GM13976 (cell line): ENCODE measurements at places on chromosomes 12 and 14.
A peak's percentile ranks its signal among the peaks of the same experiment; 100 is the strongest.

GRCh38 chr12:24950231-24950834 is 1.4 kb upstream of the BCAT1 start:
- DNase-seq, result peak; percentile 55

DNA sequence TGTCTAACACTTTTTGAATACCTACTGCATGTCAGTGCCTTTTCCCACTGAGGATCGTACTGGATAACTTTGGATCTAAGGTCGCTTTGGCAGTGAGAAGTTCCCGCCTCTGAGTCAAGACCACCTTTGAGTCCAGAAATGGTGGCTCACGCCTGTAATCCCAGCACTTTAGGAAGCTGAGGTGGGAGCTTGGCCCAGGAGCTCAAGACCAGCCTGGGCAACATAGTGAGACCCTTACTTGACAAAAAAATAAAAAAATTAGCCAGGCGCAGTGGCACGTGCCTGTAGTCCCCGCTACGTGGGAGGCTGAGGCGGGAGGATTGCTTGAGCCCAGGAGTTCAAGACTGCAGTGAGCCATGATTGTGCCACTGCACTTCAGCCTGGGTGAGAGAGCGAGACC is 61.1 kb downstream of the CHST11 start:
- no peak for DNase-seq

GRCh38 chr12:32309811-32310736 is 89.3 kb upstream of the FGD4 start:
- no peak for DNase-seq

- DNase-seq, result no peak
These were observed 98.9 kb downstream of the CMKLR1 start for GRCh38 chr12:108240027-108240785.

DNA sequence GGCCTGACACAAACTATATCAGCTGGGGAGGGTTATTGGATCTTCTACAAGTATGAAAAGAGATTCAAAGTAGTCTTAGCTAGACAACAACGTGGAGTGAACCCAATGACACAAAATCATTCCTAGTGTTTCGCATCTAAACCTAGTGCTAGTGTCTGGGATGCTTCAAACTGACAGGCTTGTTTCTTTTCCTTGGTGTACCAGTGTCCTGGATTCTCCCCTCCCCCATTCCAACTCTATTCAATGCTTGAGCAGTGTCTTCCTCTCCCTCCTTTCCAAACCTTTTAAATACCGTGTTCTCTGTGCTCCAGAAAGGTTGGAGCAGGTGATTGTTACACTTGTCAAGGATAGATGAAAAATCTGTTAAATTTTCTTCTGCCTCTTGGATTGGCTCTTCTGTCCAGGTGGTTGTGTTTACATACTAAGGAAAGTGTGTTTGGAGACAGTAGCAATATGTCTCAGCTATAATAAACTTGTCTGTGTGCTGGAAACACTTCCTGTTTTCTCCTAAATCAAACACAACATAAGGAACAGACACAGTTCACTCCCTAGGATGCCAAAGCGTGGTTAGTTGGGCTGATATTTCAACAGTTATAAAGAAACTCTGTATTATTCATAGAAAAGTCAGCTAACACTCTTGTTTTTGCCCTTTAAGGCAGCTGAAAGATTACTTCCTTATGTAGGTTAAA is 14.4 kb upstream of the GUCY2C start:
- DNase-seq, result no peak

- peak; percentile 83 for DNase-seq
These were observed at the start of gene RASSF8 for GRCh38 chr12:25958428-25959070. RASSF8 (plus strand) TSS chr12:25958682; CDS start chr12:26055344, 96,662 bp downstream.

- DNase-seq, result peak; percentile 15
These were observed 94.6 kb upstream of the MUCL1 start for GRCh38 chr12:54759751-54760150.

GRCh38 chr14:29663281-29663801 is 264.3 kb downstream of the PRKD1 start:
- no peak for DNase-seq

- no peak for DNase-seq
These were observed 201.3 kb upstream of the FOXN3 start for GRCh38 chr14:89618330-89618708.

- peak; percentile 88 for DNase-seq
These were observed 1.1 kb upstream of the CYP46A1 start for GRCh38 chr14:99682809-99683618.

- no peak for DNase-seq
These were observed 1918.0 kb upstream of the FLRT2 start for GRCh38 chr14:83611906-83612390.

DNA sequence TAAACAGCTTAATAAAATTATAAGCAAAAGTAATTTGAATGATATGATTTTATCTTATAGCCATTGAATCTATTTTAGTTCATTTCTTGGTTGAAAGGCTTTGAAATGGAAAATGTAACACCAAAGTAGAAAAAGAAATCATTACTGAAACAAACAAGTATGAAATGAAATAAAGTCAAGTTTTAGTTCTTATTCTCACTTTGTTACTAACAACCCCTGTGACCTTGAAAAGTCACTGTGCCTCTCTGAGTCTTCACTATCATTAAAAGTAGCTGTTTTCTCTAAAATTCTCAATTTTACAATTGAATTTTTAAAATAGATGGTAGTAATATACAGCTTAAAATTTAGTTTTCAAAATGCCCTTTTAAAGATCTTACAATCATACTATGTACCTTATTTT is 32.4 kb upstream of the SLC17A8 start:
- DNase-seq, result no peak

- no peak for DNase-seq
These were observed 23.7 kb downstream of the DEPDC4 start for GRCh38 chr12:100243137-100243536.

DNA sequence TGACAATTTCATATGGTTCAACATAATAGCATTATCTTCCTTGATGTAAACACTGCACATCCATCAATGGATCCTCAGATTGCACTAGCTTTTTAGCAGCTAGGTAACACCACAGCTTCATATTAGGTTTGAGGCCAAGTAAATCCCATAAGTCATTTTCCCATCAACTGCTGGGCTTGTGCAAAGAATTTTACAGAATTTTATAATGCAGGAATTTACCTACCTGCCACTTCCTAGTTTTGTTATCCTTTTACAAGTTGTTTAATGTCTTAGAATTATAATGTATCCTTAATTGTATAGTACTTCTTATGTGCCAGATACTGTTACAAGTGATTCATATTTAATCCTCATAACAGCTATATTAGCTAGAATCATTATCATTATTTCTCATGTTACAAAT is 36.4 kb downstream of the CPNE8 start:
- DNase-seq, result no peak

- no peak for DNase-seq
These were observed 672.9 kb downstream of the BCL11B start for GRCh38 chr14:98599082-98599481.

- no peak for DNase-seq
These were observed 994.7 kb downstream of the VRK1 start for GRCh38 chr14:97791906-97792305.

DNA sequence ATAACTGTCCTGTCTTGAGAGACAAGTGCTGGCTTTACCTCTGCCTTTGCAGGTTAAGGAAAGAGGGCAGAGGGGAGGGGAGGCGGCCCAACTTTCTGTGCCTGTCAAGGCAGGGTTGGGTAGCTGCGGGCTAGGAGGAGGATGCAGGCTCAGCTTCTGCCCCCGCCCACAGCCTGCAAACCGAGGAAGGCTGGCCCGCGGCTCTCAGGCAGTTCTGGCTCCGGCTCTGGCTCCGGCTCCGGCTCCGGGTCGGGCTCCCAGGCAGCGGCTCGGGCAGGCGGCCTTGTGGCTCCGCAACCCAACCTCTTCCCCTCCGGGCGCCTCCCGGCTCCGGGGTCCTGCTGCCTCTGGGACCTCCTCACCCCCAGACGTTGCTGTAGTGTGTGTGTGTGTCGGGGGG is 92.9 kb downstream of the TMEM30B start:
- DNase-seq, result no peak

- no peak for DNase-seq
These were observed 2.4 kb downstream of the SLC11A2 start for GRCh38 chr12:51023625-51024382.

DNA sequence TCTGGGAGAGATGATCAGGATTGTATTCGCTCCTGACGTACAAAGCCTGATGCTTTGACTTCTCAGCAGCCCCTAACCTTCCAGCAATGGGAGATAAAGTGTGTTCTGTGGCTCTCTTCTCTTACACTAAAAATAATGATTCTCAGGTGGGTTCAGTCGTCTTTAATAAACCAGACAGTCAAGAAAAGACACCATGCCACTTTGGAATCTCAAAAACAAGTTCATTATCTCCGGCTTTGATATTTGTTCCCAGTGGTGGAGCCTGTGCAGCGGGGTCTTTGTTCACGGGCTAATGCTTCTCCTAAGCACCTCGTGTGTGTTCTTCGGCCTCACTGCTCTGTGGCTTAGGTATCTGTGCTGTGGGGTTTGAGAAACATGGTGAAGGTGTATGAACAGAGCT is 1.6 kb downstream of the ACVR1B start:
- no peak for DNase-seq

GRCh38 chr12:53483225-53483978 is 15.9 kb downstream of the MAP3K12 start:
- no peak for DNase-seq

- peak; percentile 45 for DNase-seq
These were observed 1.2 kb downstream of the PELI2 start for GRCh38 chr14:56119201-56119981.

DNA sequence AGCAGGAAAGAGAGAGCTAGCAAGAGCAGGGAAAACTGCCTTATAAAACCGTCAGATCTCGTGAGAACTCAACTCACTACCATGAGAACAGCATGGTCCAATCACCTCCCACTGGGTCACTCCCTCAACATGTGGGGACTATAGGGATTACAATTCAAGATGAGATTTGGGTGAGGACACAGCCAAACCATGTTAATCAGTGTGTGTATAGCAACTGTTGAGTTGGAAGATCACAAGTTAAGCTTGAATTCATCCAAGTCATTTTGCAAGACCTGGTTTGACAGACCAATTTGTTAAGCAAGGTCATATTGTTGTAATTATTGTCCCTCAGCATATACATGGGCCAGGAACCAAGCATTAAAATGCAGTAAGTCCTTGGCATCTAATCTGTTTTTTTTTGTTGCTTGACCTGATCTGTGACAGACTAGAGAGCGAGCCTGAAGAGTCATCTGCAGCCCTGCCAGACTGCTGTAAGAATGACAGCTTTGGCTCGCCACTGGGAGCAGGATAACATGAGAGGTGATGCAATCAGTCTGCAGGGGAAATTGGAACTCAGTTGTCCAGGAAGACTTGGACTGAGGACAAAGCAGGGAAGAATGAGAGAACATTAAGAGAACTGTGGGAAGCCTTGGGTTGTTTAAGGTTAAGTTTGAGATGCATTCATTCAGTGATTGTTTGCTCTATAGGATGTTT is 297.6 kb upstream of the SEL1L start:
- no peak for DNase-seq

- DNase-seq, result peak; percentile 86
These were observed 7.8 kb downstream of the ZDHHC22 start for GRCh38 chr14:77133720-77134338.

DNA sequence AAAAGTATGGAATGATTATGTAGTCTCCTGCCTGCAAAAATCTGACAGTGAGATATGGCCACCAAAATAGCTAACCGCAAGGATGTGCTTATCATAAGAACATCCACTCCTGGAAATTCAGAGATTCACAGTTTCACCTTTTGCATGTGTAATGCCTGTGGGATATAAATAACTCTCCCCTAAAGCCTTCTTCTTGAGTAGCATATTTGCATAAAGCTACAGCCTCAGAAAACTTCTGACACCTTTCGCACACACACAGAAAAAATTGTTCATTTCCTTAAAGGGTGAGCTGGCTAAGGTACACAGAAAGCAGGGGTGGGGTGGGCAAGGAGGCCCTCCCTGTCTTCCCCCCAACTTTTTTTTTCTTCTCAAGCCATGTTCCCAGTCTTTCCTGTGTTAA is 3.1 kb upstream of the IGF1 start:
- peak; percentile 39 for DNase-seq

DNA sequence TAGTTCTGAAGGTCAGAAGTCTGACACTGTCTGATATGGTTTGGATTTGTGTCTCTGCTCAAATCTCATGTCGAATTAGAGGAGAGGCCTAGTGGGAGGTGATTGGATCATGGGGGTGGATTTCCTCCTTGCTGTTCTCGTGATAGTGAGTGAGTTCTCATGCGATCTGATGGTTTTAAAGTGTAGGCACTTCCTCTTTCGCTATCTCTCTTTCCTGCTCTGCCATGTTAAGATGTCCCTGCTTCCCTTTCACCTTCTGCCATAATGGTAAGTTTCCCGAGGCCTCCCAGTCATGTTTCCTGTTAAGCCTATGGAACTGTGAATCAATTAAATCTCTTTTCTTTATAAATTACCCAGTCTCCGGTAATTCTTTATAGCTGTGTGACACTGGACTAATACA is 84.1 kb upstream of the TMTC1 start:
- no peak for DNase-seq

GRCh38 chr14:77044783-77045237 is 16.3 kb upstream of the IRF2BPL start:
- no peak for DNase-seq

- no peak for DNase-seq
These were observed 94.1 kb downstream of the SLC2A13 start for GRCh38 chr12:40011775-40012129.

GRCh38 chr14:83483063-83483462 is 1949.4 kb upstream of the SEL1L start:
- no peak for DNase-seq

DNA sequence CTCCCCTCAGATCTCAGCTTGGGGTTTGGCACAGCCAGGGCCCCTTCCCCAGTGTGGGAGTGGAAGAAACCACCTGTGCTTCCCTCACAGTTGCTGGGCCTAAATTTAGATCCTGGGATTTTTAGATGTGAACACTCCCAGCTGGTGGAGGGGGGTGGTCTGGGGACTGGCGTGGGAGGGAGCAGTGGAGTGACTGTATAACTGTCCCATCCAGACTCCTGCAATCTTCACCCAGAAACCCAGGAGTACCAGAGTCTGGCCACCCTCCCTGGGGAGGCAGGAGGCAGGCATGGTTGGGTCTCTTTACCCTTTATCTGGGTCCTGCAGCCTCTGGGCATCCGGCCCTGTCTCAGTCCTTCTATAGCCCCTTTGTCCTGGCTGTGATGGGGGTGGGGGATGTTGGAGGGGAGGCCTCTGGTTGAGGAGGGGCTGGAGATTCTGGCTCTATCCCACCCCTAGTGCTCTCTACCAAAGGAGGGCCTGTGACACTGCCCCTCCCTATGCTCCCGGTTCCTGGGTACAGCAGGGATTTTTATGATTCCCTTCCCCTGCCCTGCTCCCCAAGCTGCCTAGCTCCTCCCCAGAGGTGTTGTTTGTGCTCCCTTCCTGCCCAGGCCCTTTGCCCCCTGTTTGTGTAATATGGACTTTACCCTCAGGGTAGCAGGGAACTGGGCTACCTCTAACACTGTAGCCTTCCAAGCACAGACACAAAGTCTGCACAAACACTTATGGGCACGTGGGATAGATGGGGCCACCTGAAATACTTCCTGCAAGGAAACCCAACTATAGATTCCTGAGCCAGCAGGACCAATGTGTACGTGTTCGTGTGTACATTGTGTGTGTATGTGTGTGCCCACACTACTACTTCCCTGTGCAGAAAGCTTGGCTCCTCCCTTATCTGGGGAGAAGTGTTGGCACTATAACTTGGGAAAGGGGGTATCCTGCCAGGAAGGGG is 1.7 kb downstream of the ERBB3 start:
- no peak for DNase-seq
